ENCODE measurements at places on chromosomes 6 and 20.

GRCh38 chr6:37547564-37548061 is 47.9 kb upstream of the CCDC167 start:
- DNase-seq, result no peak

DNA sequence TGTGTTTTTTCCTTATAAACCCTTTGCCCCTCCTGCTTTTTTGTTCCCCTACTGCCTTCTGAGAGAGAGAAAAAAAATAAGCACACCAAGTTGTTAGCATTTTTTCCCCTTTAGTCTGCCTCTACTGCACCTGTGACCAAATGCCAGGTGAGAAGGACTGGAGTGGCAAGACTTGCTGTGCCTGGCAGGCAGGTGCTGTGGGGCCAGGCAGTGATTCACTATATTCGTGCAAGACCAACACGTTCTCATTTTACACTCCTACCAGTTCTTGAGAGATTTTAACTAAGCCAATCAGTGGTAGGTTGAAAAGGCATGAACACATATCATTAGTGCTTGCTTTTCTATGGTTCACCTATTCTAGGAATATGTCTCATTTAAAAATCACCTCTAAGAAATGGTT is 109.7 kb downstream of the FIG4 start:
- DNase-seq, result no peak

GRCh38 chr20:41361757-41362747 is 4.6 kb downstream of the EMILIN3 start:
- peak; percentile 53 for DNase-seq

- no peak for DNase-seq
These were observed 119.9 kb upstream of the ARID1B start for GRCh38 chr6:156657296-156657695.

- no peak for DNase-seq
These were observed 33.3 kb downstream of the PDRG1 start for GRCh38 chr20:31918466-31919105.

DNA sequence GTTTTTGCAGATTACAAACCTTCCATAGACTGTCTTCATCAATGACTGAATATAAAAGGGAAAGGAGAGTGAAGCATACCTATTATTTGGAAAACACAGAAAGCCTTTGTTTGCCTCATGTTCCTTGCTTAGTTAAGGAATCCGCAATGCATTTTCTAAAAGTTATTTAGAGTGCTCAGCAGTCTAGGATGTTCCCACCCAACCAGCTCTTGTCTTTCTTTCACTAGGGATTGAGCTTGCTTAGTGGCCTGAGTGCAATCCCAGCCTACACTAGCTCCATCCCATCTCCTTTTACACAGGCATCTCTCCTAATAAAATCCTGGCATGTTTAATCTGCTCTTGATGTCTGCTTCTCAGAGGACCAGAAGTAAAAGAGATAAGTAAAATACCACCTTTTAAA is 850.5 kb upstream of the GJE1 start:
- no peak for DNase-seq

GRCh38 chr20:33796263-33796906 is 14.8 kb upstream of the CHMP4B start:
- DNase-seq, result no peak

DNA sequence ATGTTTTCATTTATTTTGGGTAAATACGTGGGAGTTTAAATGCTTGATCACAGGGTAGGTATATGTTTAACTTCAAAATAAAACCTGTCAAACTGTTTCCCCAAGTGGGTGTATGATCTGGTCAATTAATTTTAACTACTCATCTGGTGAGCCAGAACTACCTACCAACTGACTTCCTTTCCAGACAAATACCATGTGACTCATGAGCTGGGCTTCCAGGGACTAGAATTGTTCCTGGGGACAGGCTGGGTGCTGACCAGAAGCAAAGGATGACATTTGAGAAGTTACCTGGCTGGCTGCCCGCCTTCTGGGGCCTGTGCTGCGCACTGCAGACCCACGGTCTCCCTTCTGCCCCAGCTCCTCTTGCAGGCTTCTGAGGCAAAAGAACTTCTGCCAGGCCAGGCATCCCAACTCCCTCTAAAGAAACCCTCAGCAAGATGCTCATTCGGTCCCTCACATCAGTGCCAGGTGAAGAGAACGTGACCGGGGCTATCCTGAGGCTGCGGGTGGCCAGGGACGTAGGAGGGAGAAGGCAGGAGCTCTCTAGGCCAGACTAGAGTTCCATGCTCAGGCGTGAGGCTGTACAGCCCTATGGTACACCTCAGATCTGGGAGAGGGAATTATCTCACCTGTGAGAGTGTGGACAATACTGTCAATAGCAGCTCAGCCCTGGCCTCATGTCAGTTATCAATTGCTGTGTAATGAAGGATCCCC is 103.6 kb downstream of the JPH2 start:
- DNase-seq, result no peak
